ENCODE measurements at places on chromosomes 12 and 14.

DNA sequence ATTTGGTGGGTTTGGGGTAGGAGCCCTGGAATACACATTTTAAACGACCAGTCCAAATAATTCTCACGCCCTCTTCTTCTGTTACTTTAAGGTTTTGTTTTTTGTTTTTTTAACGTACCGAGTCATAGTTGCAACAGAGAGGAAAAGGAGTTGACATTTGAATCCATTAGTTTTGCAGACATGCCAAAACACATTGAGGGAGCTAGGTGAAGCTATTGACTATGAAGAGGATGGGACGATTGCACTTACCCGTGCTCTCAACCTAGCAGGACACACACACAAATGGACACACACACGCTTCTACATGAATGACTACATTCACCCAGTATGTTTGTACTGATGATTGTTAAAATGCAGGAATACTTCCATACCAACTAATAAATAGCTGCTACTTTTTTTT lies 54.3 kb upstream of the CIT start:
- DNase-seq, result no peak

GRCh38 chr12:3863756-3864155 lies 9.4 kb downstream of the PARP11 start:
- DNase-seq, result no peak

DNA sequence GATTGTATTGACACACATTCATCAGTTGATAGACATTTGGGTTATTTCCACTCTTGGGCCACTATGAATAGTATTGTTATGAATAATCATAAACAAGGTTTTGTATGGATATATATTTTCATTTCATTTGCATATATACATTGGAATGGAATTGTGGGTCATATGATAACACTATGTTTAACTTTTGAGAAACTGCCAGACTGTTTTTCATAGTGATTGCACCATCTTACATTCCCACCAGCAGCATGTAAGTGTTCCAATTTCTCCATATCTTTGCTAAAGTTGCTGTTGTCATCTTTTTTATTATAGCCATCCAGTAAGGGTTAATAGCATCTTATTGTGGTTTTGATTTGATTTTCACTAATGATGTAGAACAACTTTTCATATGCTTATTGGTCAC lies 198.5 kb upstream of the PPFIA2 start:
- DNase-seq, result no peak

- DNase-seq, result no peak
Observed at GRCh38 chr12:106025129-106025528, 113.6 kb downstream of the NUAK1 start.

DNA sequence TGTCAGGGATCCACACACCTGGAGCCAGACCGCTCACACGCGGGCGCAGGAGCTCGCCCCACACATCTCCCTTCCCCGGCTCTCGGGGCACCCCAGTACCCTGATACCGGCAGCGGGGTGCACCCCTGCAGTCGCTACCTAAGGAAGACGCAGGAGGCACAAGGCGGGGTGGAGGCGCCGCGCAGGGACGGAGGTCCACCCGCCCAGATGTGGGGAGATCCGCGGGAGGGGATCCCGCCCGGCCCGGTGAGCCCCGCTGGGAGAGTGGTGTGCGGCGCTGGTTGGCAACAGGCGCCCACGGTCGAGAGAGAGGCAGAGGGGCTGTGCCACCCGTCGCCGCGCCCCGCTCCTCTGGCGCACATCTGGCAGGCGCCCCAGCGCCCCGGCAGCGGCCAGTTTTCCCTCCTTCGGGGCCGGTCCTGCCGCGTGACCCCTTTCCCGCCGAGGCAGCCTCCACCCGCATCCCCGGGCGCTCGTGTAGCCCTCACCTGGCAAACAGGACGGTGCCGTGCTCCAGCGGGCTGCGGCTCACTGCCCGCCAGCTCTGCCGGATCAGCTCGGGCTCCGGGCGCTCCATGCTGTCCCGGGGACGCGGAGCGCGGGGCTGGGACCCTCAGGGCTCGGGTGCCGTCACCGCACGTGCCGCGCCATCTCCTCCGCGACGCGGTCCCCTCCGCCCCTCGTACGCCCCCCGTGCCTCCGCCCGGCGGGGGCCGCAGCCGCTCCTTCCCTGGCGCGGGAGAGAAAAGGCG lies 469 bp downstream of the NGB start:
- no peak for DNase-seq

GRCh38 chr12:119594399-119594730 lies 791 bp downstream of the TMEM233 start:
- no peak for DNase-seq

DNA sequence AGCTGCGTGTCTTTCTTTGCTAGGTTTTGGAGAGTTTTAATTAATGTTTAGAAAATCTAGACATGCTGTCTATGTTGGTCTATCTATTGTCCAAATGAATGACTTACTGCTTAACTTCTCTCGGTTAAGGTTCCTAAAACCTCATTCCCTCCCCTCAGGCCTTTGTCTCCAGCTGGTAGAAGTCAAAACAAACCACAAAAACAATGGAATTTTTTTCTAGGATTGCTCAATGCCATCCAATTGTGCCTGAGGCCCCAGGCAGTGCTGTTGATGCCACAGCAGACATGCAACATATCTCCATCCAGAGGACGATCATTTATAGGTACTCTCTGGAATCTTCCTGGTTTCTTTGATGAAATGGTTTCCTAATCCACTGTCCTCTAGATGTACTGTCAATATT lies 448.2 kb upstream of the TBX3 start:
- DNase-seq, result peak; percentile 82

DNA sequence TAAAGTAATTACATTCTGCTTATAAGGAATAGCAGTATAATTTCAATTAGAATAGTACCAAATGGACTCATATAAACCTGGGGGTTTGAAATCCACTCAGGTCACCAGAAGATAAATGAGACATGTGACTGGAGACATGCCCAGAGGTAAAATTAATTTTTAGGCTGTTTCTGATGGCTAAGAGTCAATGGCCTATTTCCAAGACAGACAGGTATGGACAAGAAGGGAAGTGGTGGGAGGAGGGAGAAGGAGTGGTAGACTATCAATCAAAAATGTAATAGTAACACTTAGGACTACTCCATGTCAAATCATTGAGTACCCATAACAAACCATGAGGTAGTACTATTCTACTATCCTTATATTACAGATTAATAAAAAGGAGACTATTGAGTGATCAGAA lies 544.0 kb downstream of the GALC start:
- no peak for DNase-seq

- DNase-seq, result peak; percentile 47
Observed at GRCh38 chr12:2256453-2256852, 203.7 kb downstream of the CACNA1C start.

- no peak for DNase-seq
Observed at GRCh38 chr12:29561664-29562071, 64.2 kb upstream of the OVCH1 start.

GRCh38 chr14:64760916-64761315 lies 56.7 kb downstream of the PLEKHG3 start:
- DNase-seq, result no peak

DNA sequence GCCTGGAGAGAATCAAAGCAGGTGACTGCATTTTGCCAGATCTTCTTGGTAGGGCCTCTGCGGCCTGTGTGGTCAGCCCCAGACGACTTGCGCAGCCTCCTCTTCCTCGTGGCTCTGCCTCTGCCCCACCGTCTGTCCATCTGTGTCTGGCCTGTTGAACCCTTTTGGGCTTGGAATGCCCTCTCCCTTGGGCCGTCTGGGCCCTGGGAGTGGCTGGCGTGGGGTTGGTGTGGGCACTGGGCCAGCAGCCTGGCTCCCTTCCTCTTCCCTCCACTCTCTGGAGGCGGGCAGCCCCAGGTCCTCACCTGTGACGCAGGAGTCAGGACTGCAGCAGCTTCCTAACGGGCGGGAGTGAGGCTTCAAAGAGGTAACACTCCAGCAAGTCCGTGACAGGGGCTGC lies 9.7 kb upstream of the CCDC197 start:
- no peak for DNase-seq
